ENCODE measurements at places on chromosomes 11 and 22. TPM values are rescaled to one million over a fixed set of nuclear protein-coding genes. Genes with fewer than 3 reads are reported as not detected.

DNA sequence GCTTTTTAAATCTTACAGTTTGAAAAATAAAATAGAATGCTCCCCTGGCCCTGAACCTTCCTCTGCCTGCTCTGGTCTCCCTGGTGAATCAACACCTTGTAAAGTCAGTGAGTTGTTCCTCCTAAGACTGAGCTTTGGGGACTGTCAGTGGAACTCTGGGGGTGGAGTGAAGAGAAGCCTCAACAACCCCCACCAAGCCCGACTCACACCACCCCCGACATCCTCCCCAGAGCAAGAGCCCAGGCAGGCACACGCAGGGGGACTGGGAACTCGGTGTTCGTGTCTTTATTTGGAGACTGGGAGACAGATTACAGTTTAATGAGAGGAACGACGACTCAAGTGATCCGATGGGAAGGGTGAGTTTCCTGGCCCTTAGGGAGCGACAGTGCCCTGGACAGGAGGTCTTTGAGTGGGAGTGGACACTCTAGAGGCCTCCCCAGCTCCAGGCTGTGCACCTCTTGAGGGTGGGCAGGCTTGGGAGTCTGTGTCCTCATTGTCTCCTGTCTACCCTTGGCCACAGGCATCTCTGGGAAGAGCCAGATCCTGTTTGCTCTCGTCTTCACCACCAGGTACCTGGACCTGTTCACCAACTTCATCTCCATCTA, 6.2 kb downstream of the KDELR3 start:
- DNase-seq = no peak

DNA sequence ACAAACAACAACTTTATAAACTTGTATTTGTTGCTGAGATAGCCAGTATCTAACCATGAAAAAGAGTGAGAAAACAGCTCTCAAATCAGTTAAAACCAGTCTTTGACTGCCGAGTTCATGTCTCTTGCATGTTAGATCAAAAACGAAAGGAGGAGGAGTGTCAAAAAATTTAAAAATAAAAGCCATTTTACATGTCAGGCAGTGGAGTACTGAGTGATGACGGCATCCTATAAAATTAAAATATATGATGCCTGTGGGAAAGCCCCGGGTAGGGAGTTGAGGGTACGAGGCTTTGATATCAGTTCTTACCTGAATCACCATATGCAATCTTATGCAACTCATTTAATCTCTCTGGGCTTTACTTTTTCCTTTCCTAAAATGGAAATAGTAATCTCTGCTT, 117.3 kb downstream of the ETS1 start:
- no peak for DNase-seq

DNA sequence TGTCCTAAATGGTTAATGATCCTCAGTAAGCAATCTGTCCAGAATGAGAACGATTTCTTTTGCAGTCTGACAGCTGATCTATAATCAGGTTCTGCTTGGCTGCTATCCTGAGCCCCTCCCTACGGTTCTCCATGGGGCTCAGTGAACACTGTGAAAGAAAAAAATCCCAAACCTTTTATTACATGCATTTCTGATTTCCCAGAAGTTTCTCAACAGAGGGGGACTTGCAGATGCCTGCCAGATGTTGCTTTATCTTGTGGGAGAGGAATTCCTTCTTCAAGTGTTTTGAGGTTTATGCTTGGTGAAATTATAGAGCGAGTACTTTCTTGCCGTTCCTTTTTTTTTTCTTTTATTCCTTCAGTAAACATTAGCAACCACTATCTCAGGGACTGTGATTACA, 531.9 kb upstream of the ISX start:
- DNase-seq = no peak

ARHGAP8 gene
- 14.8 TPM for polyA plus RNA-seq

- DNase-seq = no peak
Observed at GRCh38 chr11:32334822-32335221, 100.5 kb downstream of the WT1 start.

- peak; percentile 69 for DNase-seq
Observed at GRCh38 chr11:102007567-102008437, 39.4 kb upstream of the CFAP300 start.

CCDC157 gene
- 1.5 TPM for polyA plus RNA-seq

DNA sequence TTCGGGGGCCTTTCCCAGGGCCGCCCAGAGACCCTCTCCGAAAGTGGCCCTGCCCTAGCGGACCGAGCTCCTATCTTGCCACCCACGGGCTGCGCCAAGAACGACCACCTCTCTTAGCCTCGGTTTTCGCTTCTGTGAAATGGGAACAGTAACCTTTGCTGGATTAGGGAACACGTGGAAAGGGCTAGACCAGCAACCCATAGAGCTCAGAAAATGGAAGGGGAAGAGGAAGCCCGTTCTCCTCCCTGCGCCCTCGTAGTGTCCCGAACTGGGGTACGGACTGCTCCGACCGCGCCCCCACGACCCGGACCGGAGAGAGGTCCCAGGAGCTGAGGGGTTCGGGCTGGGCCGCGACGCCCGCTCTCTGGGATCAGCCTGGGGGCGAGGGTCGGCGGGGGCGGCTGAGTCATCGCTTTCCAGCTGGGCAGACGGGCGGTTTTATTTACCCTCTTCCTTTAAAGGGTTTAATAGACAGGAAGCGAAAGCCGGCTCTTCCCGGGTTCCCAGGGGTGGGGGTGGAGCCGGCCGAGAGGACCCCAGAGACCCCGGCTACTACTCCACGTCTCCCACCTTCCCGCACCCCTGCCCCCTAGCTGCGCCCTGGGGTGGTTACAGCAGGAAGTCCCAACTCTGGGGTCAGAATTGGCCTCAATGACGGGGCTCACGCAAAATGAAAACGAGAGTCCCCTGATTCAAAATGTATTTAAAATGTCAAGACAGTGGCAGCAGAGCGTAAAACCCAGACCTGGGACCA, 907 bp upstream of the PHLDA2 start:
- DNase-seq = peak; percentile 76

DNA sequence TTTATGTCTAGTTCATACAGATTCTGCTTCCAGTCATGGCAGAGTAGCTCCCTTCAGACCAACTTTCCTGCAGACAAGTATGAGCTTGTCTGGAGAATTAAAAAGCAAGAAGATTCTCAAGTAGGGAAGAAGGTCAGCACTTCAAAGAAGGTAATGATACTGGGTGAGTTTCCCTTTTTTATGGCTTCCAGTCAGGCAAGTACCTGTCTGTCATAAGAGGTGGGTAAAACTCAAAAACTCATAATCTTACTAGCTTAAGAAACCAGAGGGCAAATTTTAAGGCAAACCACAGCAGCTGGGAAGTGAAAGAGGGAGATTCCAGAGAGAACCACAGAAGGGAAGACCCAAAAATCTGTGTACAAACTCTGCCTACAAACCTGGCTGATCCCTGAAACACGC, 54.2 kb downstream of the DENND5A start:
- DNase-seq = peak; percentile 94

APOA4 gene
- not detected for polyA plus RNA-seq

TREH gene
- polyA plus RNA-seq = 0.09 TPM

DNA sequence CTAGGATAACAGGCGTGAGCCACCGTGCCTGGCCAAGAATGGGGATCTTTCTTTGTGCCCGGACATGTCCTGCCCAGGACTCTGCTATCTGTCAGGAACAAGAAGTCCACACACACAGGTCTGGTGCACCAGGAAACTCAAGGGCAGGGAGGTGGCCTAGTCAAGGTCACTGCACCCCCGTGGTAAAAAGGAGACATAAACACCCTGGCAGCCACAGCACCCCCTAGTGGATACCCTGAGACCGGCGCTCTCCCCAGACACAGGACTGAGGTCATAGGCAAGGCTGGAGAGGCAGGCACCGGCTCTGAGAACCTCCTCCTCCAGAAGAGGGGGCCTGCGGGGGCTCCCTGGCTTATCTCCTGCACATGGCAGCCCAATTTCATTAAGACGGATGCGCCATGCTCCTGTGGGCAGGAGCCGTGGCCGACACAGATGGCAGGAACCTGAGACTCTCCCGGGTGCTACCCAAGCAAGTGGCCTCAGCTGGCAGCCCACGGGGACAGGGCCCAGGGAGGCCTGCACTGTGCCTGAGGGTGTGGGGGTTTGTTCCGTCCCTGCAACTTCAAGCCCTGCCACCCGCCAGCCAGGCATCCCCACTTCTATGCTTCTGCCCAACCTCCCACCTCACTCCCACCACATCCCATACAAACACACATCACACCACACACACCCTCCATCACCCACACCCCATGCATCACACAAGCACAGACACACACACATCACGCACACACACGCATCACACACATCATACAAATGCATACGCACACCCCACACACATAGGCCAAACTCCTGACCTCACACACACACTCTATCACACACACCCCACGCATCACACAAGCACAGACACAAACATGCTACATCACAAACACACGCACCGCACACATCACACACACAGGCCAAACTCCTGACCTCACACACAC, 19.6 kb downstream of the MACROD1 start:
- peak; percentile 20 for DNase-seq

CD3G gene
- not detected for polyA plus RNA-seq

NAALAD2 gene
- polyA plus RNA-seq = 0.04 TPM

DNA sequence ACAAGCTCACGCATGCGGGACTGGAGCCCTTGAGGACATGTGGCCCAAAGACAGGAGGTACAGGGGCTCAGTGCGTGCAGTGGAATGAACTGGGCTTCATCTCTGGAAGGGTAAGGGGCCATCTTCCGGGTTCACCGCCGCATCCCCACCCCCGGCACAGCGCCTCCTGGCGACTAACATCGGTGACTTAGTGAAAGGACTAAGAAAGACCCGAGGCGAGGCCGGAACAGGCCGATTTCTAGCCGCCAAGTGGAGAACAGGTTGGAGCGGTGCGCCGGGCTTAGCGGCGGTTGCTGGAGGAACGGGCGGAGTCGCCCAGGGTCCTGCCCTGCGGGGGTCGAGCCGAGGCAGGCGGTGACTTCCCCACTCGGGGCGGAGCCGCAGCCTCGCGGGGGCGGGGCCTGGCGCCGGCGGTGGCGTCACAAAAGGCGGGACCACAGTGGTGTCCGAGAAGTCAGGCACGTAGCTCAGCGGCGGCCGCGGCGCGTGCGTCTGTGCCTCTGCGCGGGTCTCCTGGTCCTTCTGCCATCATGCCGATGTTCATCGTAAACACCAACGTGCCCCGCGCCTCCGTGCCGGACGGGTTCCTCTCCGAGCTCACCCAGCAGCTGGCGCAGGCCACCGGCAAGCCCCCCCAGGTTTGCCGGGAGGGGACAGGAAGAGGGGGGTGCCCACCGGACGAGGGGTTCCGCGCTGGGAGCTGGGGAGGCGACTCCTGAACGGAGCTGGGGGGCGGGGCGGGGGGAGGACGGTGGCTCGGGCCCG, at the start of gene MIF:
TSS of gene MIF (plus strand) at position 439 of the 765 bp plus-strand sequence. CDS start at position 531, 92 bp downstream.
- DNase-seq = peak; percentile 91

- peak; percentile 24 for DNase-seq
Observed at GRCh38 chr11:13465909-13466371, 2.9 kb upstream of the BTBD10 start.

DNA sequence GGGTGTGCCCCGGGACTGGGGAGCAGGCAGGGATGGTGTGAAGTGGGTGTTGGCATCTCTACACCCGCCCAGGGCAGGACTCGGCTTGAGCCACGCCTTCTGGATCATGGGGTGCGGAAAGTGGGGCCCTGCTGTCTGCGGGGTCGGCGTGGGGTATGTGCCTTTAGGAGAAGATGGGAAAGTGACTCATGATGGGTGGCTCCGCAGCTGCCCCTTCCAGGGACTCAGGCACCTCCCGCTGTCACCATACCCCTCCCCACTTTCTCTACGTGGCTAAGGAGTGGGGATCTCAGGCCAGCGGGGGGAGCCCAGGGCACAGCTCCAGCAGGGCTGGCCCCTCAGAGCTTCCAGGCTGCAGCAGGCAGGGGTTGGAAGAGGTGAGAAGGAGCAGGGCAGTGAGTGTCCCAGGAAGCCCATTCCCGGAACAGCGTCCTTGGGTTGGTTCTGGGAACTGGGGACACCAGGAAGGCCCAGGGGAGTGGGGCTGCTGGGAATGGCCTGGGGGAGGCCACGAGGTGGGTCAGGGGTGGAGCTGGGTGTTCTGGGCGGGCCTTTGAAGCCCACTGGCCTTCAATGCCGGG, 102.9 kb upstream of the FGF3 start:
- DNase-seq = no peak

DNA sequence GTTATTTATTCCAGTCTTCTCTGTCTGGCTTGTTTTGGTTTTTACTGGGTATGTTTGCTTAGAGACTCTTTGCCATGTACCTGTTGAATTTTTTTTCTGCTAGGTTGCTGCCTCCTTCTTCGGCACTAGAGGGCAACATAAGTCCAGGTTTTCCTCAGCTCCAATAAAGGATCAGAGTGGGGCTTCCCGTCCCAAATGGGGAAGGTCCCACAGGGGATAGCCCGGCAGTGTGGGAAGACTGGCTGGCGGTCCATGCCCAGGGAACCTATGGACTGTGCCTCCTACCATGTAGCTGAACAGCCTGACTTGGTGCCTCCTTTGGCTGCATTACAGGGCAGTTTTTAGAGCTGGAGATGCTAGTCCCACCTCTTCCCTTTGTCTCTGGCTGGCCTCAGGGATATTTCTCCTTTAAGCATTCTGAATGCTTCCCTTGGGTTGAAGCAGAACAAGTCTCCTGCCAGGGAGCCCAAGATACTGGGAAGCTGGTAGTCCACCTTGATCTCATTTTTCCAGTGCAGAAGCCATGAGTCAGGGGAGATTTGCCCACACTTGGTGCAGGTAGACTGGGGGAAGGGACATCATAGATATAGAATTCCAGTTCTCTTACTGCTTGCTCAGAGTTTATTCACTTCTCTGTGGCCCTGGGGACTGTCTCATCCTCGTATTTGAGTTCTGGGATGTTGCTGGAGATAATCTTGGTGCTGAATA, 60.2 kb downstream of the BRD1 start:
- peak; percentile 32 for DNase-seq

DNA sequence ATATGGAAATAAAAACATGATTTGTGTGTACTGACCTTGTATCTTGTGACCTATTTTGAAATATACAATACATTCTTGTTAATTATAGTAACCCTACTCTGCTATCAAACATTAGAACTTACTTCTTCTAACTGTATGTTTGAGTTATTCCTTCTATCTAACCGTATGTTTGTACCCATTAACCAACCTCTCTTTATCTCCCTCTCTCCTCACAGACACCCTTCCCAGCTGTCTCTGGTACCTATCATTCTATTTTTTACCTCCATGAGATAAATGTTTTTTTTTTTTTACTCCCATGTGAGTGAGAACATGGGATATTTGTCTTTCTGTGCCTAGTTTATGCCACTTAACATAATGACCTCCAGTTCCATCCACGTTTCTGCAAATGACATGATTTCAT, 128.7 kb downstream of the DDX10 start:
- DNase-seq = no peak

CLTCL1 gene
- 6.3 TPM for polyA plus RNA-seq

DNA sequence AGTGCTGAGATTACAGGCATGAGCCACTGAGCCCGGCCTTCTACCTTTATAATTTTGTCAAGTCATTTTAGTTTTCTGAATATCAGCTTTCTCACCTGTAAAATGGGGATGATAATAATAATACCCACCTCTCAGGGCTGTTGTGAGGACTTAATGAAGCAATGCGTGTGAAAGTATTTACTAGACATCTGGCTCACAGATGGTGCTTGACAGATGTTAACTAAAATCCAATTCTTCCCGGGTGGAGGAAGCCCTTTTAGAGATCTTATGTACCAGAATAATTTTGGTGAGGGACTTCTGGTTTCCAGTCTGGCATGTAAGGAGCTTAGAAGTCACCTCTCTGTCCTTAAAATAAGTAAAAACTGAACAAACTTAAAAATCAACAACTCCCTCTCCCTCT, 43.7 kb upstream of the NUP160 start:
- DNase-seq = no peak

GRCh38 chr22:33402325-33402724, 344.1 kb upstream of the SYN3 start:
- no peak for DNase-seq
